Endothelial cell of umbilical vein (primary cell): ENCODE measurements at places on chromosomes 5 and 9. TPM values are rescaled to one million over a fixed set of nuclear protein-coding genes. Genes with fewer than 3 reads are reported as not detected.

DNA sequence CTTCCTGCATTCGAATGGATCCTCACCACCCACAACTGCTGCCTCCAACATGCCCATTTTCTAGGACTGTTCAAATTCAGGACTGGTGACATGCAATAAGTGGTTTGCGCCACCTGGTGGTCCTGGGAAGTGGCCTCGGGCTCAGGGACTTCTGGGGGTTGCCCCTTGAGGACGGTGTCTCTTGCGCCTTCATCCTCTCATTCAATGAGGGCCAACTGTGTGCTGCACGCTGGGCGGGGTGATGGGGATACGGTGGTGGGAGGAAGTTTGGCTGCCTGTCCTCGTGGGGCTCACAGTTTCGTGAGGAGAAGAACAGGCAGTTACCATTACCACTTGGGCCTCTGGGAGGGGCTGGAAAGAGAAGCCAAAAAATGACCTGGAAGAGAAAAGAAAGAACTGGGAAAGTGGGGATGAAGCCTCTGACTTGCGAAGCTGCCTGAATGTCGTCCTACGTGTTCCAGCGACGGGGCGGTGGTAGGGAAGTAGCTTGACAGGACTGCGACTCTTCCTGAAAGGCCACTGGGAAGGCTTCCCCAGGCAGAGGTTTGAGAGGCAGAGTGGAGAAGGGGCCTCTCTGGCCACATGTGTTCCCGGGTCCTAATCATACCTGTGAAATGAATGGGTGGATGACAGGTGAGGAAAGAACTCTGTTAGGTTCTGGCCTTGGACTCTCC, 49.0 kb downstream of the PSD2 start:
- peak; percentile 62 for DNase-seq

The PCDHB15 gene
- polyA plus RNA-seq, result 0.51 and 0.55 TPM in 2 replicates

DNA sequence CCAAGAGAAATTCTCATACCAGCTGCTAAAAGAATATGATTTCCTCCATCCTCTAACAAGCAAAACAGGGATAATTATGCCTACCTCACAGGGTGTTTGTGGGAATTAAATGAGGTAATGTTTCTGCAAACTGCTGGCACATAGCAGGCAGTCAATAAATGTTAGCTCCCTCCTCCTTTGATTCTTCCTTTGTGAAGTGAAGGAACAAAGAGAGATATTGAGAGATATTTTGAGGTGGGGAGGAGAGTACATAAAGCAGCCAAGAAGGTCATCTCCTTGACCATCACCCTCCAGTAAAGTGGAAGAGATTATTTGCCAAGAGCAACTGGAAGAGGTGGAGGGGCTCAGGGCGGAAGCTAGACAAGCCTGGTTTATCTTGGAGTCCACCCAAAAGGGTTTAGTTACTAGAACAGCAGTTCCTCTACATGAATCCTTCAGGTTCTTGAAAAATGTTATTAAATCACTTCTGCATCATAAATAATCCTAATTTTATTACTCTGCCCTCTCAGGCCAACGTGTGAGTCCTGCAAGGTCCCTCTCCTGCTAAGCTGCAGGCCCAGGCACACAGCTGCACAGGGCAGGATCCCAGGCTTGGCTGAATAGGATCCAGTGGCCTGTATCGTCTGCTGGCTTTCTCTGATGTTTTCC, 35.0 kb upstream of the TLE1 start:
- peak; percentile 89 for DNase-seq

DNA sequence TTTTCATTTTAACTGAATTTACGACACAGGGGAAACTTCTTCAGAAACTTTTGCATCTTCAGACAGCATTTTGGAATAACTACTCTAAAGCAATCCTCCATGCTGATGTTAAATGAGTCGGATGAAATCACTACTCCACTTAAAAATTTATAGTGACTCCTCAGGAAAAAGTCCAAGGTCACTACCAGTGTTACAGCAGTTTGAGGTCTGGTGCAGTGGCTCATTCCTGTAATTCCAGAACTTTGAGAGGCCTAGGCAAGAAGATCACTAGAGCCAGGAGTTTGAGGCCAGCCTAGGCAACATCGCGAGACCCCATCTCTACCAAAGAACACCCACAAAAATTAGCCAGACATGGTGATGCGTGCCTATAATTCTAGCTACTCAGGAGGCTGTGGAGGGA, 5.9 kb upstream of the GAS1 start:
- no peak for DNase-seq

DNA sequence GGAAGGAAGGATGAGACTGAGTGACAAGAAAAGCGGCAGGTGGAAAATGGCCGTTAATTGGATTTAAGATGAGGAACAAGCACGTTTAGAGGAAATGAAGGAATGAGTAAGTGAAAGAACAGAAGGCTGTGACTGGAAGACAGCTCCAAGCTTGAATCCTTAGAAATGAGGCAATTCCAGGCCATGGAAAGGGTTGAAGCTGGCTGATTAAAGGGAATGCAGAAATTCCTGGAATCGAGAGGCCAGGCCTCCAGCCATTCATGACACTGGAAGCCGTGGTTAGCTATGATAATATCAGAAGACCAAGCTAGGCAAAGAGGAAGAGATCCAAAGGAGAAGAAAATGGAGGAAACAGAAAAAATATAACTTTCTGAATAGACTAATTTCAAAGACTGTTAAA, 84.2 kb downstream of the ARL15 start:
- no peak for DNase-seq

The PDZD2 gene
- 0.65 and 0.66 TPM in 2 replicates for polyA plus RNA-seq

DNA sequence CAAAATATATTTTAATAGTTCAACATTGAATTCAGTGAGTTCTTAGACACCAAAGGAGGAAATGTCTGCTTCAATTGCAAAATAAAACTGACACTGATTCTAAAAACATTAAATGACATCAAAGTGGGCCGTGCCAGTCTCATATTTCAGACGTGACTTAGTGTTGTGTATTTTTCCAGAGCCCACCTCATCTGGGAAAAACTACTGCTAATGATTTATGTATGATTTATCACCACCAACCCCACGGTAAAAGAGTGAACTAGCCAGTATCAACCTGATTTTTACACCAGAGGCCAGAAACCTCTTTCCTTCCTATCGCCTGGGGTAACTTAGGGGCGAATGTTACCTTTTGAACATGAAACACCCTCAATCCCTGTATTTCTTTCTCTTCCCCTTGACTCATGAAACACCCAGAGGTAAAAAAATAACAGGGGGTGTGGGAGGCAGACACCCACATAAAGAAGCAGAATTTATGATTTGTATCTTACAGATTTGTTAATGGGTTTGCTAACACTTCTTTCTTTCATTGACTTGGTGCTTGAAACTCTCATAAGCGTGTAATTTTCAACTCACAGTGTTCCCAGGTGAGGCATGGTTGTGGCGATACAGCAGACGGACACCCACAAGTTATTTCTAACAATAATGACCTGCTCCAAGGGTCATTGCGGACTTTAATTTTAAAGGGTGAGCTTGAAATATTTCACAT, 56.4 kb upstream of the FANCC start:
- DNase-seq, result no peak
